ENCODE measurements at places on chromosomes 7 and 10.

- no peak for DNase-seq
Measured at GRCh38 chr10:20396701-20397100, 500.4 kb downstream of the NEBL start.

DNA sequence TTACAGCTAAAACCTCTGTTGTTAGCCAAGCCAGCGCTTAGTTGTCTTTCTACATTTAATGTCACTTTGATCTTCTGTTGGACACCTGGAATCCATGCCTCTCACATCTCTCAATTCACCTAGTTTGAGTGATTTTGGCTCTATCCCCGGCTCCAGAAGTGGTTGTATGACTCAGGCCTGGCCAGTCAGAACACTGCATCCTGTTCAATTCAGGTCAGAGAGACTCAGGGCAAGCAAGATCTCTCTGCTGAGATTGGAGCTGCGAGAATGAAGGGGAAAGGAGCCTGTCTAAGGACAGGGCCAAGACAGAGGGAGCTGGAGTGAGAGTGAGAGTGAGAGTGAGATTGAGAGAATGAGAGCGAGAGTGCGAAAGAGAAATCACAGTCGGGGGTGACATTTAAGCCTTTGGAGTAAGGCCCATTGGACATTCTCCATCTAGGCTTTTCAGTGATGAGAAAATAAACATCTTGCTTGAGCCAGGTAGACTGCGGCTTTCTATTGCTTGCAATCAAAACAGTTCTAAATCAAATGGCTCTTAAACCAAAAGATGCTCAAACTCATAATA lies 83.3 kb upstream of the DYNC1I1 start:
- DNase-seq, result no peak

DNA sequence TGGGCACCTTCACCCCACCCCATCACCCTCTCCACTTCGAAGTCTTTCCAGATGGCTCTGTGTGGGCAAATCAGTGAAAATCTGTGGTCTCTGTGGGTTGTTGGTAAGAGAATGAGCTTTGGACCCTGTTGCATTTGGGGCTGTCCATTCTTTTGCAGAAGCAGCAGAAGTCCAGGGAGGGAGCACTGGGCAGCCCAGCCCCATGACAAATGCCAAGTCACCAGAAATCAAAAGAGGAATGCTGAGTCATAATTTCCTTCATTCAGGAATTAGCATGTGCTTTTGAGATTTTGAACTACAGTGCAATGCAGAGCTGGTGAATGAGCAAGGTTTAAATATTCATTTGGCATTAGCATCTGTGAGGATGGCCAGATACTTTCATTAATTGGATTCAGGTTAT lies 556.2 kb downstream of the LRMDA start:
- no peak for DNase-seq

DNA sequence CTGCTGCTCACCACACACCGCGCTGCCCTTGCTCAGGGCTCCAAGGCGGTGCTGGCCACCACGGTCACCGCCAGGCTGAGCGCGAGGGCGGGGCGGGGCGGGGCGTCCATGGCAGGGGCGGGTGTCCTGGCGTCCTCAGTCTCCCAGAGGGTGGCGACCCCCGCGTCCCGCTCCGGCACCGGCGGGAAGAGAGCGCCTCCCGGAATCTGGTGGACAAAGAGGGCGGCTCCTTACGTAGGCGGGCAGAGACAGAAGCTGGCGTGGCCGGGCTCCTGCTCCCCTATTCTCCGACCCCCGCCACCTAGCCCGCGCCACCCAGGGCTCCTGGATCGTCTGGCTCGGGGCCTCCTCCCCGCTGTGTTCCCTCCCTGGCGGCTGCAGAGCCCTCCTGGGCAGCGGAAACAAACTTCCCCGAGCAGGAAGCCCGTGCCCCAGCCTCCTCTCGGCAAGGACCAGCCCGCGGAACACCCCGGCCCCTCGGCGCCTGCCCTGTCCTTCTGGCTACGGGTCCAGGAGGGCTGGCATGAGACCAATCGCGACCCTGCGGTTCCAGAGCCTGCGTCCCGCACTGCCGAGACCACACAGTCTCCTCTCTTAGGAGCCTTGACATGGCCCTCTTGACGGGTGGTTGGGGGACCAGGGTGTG lies 133.8 kb upstream of the ZNF92 start:
- DNase-seq, result no peak

DNA sequence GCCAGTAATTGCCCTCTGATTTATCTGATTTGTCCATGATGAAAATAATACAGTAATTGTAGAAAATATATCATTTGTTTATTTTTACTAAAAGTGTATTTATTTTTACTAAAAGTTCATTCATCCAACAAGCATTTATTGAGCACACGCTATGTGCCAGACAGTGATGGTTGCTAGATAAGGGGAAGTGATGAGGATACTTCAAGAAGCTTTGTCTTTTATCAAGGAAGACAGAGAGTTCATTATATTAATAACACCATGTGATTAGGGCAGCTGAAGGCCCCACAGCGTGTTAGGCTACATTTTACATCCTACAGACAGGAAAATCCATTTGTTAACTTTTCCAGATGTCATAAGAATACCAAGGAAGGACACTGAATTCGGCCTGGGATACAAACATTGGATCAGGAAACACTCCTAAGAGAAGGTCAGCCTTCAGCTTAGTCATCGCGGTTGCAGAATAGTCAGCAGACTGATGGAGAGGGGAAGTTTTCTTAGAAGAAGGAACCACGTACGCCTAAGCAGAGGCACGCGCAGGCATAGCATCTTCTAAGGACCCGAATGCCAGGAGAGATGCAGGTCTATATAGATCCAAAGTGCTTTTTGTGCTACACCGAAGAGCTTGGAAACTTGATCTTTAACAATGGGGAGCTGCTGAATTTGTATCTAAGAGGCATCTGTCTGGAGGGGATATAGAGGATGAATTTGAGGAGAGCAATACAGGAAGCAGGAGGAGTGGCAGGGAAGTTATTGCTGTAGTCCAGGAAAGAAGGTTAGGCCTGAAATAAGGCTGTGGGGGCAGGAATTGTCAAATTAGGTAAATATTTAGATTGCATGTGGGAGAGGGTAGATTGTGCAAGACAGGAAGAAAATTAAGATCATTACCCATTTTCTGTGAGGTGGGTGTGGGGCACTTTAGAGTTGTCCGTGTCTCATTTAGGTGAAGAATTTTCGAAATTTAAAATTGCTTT lies 85.7 kb downstream of the LRGUK start:
- no peak for DNase-seq

- DNase-seq, result no peak
Measured at GRCh38 chr7:158031867-158032308, 555.7 kb downstream of the PTPRN2 start.

DNA sequence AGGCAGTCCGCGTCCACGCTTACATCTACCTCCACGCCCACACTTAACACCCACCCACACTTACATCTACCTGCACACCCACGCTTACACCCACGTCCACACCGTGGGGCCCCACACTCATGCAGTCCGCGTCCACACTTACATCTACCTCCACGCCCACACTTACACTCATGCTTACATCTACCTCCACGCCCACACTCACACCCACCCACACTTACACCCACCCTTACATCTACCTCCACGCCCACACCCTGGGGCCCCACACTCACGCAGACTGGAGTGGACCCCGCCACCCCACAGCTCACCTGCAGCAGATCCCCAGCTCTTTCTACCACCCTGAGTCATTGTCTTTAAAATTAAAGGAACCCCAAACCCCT lies 32.4 kb upstream of the PWWP2B start:
- no peak for DNase-seq

- no peak for DNase-seq
Measured at GRCh38 chr7:4748231-4748681, 27.2 kb upstream of the AP5Z1 start.

GRCh38 chr7:38951213-38951612 lies 26.5 kb upstream of the POU6F2 start:
- DNase-seq, result no peak
